T1000 (cell line): ENCODE measurements at places on chromosomes 5 and 9.

GRCh38 chr5:138305797-138306196 lies 25.8 kb downstream of the CDC25C start:
- DNase-seq, result no peak

DNA sequence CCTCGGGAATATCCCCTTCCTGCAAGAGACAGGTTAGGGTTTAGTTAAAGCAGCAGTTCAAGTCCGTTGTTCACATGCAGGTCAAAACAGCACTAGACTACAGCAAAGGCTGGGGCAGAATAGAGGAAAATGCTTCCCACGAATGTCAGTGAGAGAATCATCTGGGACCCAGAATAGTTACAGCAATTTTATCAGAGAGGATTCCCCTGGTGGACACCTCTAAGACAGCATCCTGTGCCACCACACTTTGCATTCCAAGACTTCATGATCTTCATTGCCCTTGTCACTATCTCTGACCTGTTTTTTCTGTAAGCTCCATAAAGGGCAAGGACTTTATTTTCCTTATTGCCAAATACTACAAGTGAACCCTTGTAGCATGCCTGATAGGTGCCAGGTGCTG lies 12.9 kb downstream of the GRXCR2 start:
- no peak for DNase-seq

DNA sequence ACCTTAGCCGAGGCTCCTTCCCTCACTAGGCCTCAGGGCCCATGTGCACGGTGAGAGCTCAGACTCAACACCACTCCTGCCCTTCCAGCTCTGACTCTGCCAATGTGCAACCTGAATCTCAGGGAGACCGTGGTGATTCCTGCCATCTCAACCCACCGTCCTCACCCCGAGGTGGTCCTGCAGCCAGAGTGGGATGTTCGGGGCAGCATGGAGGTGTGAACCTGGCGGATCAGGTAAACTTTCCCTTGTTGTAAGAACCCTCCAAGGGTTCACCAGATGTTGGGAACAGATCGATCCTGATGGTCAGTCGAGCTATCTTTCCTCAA lies 538 bp upstream of the AKNA start:
- DNase-seq, result no peak

- peak; percentile 27 for DNase-seq
Measured at GRCh38 chr9:128339761-128340690, at the start of gene SLC27A4. Gene SLC27A4, plus strand, starts transcription at chr9:128340527. Its CDS starts 2,606 bp downstream, at chr9:128343133.

DNA sequence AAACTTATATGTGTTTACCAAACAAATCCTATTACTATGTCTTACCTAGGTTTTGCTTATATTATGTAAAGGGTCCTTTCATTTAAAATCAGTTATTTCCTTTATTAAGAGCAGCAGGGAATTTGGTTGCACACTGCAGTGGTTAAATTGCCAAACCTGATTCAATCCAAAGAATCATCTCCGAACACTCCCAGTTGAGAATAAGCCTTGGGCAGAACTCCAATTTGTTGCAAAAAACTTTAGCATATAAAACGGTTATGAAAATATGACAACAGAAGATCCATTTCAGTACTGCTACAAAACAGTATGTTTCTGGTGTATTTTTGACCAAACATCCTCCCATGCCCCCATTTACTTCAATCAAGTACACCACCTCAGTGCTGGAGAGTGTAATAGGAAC lies 587.0 kb upstream of the GRAMD2B start:
- no peak for DNase-seq

GRCh38 chr5:100273846-100274580 lies 261.2 kb upstream of the FAM174A start:
- DNase-seq, result no peak

DNA sequence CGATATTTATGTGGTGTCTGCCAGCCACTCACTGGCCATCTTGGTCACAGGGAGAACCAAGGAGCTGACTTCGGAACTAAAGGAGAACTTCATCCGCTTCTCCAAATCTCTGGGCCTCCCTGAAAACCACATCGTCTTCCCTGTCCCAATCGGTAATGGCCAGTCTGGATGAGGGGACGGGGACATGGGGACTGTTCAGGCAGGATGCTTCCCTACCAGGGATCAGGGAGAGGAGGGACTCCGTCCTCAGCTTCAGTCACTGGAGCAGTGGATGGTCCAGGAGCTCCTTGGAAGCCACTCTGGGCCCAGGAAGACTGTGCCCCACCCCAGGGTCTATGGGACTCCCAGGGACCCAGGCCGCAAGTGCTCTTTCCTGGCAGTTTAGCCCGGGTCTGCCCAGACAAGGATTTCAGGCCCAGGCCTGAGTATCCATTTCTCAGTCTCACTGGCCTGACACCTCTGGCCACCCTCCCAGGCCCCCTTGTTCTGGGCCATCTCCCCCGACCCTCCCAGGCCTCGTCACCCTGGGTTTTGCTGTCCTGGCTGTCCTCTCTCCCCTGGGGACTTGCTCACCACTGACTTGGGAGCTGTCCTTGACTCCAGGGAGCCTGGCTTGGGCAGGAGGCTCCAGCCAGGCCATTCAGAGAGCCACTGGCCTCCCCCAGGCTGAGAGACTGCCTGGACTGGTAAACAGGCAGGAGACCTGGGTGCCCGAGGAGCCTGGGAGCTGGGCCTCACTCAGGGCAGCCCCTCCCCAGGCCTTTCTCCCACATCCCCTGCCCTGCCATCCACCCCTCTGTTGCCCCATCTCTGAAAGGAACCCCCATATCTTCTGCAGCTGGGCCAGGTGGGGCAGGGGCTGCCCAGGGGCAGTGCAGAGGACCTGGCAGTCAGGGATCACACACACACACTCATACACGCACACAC lies 3.1 kb downstream of the LCN2 start:
- no peak for DNase-seq

- peak; percentile 65 for DNase-seq
Measured at GRCh38 chr5:150642567-150642927, 2.1 kb downstream of the SYNPO start.

GRCh38 chr5:38709678-38710306 lies 136.0 kb upstream of the OSMR start:
- DNase-seq, result no peak

DNA sequence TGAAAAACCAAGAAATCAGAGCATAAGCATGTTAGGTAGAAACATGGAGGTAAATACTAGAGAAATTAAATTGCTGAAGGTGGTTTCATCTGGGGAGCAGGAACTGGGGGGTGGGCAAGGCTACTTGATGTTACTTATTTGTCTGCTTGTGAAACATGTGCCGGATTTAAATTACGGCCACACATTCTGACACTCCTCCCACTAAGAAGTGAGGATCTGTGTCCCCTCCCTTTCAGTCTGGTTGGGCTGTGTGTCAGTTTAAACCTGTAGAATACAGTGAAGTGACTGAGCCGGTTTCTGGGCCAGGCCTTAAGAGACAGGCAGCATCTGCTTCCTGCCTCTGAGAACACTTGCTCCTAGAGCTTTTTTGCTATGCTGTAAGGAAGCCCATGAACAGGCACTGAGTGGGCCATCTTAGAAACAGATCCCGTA lies 2.3 kb upstream of the IARS1 start:
- no peak for DNase-seq

GRCh38 chr5:994821-995220 lies 13.8 kb upstream of the NKD2 start:
- no peak for DNase-seq

GRCh38 chr9:76725885-76726284 lies 38.4 kb upstream of the PCA3 start:
- no peak for DNase-seq

- DNase-seq, result no peak
Measured at GRCh38 chr5:160397492-160397891, 2.4 kb downstream of the FAM200C start.

DNA sequence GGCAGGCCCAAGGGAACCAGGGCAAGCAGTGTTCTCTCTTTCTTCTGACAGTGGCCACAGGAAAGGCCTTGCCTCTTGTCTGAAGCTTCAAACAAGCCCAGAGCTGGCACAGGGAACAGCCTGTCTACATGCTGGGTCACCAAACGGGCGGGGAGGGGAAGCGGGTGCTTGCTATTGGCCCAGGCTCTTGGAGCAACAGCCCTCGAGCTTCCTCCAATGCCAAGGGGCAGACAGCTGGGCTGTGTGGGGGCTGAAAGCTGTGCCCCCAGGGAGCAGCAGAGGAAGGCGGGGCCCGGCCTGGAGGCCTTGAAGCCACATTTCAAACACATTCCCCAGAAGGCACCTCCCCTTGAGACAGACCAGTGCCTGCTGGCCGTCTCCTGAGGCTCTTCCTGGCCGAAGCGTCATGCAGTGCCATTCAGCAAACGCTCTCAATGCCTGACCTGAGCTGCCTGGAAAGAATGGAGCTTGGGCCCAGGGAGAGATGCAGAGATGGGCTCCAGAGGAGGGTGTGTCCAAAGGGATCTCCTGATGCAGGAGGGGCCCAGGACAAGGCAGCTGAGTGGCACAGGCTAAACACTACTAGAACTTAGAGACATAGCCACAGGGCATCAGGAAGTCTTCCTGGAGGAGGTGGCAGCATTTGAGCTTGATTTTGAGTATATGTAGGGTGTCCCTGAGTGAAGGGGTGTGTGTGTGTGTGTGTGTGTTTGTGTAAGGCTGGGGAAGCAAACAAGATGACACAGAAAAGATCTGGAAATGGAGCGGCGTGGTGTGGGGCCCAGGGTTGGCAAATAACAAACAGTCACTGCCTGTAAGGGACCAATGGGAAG lies 2.5 kb downstream of the FIBCD1 start:
- DNase-seq, result peak; percentile 86

DNA sequence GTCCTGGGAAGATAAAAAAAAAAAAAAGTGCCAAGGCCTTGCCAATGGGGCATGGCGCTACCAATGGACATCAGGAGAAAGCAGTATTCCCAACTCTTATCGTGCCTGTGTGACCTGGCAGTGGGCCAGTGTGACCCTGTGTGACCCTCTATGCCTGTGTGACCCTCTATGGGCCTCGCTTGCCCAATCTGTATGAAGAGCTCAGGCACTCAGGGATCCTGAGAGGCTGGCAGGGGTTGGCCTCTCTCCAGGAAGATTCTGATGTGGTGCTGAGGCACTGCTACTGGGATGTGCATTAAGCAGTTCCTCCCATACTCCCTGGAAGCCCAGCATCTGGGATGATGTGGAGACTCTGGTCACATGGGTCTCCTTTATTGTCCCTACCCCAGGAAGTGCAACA lies 179.2 kb downstream of the MACROH2A1 start:
- no peak for DNase-seq

- peak; percentile 22 for DNase-seq
Measured at GRCh38 chr5:78985116-78985724, at the start of gene ARSB. Gene ARSB, minus strand, starts transcription at chr5:78985310. Its CDS starts 62 bp downstream, at chr5:78985248.

GRCh38 chr5:35811108-35811741 lies 45.5 kb upstream of the IL7R start:
- DNase-seq, result no peak

- no peak for DNase-seq
Measured at GRCh38 chr9:127323393-127323792, 58.8 kb downstream of the GARNL3 start.

GRCh38 chr5:72238712-72239445 lies 81.2 kb downstream of the MRPS27 start:
- no peak for DNase-seq

DNA sequence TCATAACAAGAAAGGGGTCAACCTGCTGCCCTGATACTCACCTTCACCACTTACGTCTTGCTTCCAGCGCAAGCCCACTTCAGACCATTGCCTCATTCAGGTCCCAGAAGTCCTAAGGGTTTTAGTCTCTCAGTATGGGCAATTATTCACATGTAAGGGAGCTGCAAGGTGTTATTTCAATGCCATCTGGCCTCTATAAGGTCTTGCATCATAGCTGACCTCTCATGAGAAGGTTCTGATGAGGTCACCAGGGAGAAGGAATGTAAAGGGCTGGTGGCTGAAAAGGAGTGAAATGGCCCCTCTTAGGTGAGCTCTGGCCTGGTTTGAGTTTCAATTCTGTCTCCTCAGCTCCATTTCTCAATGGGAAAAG lies 1.5 kb upstream of the MARCHF3 start:
- DNase-seq, result no peak

GRCh38 chr5:158591301-158591863 lies 508.3 kb downstream of the EBF1 start:
- no peak for DNase-seq

DNA sequence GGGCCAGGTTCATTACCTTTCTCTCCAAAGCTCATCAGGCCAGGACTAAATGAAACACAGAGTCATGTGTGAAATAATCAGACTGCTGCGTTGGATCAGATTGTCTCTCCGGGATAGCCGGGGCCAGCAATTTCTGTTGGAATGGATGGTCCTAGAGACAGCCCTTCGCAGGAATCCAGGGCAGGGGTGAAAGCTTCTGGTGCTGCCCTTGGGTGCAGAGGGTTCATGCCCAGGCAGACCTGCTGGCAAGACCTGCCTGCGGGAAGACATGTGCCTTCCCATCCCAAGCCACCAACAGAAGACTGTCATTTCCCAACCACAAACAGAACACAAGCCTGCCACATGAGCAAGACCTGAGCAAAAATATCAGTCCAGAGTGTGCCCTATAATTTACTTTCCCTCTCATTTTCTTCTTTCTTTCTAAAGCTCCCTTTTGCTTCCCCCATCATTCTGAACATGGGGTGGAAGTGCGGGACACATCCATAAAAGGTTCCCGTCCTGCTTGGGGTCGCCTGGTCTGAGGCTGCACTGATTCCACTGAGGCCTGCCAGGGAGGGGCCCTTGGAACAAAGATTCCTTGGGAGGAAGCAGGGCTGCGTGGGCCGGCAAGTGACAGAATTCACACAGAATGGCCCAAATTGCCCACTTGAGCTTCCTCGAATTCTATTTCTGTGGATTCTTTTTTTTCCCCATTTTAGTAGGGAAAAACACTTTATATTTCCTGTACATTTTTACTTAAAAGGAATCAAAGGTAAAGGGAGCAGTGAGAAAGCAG lies 57.3 kb downstream of the UBE2QL1 start:
- no peak for DNase-seq

DNA sequence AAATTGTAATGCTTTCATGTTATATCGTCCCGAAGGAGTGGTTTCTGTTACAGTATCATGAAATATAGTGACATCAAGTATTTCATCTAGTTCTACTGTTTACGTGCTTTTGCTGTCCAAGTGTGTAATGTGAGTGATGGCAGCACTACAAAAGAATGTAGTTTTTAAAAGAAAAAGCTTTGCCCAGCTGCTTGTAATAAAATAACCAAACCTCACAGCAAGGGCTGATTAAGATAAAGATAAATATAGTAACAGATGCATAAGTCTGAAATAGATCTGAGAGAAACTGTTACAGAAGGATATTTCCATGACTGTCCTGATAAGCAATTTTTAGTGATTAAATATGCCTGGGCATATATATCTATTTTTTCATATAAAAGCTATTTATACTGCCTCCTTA lies 106.4 kb downstream of the AUH start:
- no peak for DNase-seq

GRCh38 chr9:93236541-93237206 lies 52.7 kb downstream of the WNK2 start:
- DNase-seq, result no peak

GRCh38 chr5:137252512-137252911 lies 246.6 kb downstream of the SPOCK1 start:
- DNase-seq, result no peak

- DNase-seq, result no peak
Measured at GRCh38 chr9:100408546-100409175, 18.3 kb upstream of the MSANTD3 start.
